RWPE1 (cell line): ENCODE measurements at places on chromosomes 3 and 15.

- DNase-seq = peak; percentile 80
Measured at GRCh38 chr3:178705925-178706324, 169.7 kb downstream of the KCNMB2 start.

DNA sequence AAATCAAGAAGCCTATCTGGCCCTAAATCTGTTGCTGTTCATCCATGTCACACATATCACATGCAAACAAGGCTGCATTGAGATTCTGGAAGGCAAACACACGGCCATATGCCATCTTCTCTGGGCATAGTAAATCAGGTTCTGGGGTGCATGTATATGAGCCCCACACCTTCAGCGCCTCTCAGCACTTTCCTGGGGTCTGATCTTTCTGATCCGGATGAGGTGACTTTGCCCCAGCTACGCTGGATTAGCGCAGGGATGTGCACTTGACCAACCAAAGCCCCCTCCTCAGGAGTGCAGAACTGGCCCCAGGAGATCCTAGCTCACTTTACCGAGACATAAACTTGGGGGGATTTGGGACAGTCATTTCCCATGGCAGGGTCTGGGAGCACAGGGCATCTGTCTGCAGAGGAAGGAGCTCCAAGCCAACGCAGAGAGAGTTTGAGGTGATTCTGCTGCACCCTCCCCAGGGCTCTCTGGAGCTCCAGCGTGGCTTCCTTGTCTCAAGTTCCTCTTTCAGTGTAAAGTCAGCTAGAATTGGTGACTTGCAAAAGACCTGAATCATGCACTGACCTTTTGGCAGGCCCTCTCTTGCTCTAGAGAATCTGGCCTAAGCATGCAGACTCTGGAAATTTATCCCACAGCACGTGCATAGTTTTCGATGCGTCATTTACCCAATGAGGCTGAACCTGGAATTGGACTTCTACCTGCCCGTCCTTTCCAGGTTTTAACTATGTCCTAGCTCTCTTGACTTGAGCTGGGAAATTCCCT lies 63.5 kb upstream of the KLF13 start:
- DNase-seq = peak; percentile 56

GRCh38 chr3:95711789-95712188 lies 1102.6 kb upstream of the EPHA6 start:
- no peak for DNase-seq

DNA sequence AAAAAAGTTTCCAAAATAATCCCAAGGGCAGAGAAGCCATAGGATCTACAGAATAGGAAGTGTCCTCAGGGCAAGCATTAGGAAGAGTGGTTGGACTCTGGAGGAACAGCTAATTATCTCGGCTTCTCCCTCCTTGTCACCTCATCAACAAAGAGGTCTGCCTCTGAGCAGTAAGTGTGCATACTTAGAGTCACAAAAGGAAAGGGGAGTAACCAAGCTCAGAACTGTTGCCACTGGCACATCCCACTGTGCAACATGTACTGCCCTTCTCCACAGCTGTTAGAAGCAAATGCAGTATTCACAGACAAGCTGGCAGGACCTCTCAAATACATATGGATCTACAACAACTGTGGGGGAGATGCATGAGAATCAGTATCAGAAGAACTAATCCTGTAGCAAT lies 31.5 kb downstream of the NGLY1 start:
- DNase-seq = no peak

DNA sequence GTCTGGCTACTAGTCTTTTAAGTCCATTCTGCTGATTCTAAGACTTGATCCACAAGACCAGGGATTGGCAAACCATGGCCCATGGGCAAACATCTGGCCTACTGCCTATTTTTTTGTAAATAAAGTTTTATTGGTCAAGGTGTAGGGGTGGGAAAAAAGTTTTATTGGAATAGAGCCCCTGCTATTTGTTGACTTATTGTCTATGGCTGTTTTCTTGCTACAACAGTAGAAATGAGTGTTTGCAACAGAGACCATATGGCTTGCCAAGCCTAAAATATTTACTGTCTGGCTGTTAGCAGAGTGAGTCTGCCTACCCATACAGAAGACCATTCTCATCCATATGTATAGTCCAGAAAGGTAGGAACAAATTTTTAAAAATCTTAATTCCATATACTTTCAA lies 106.4 kb downstream of the PTPRG start:
- DNase-seq = no peak

DNA sequence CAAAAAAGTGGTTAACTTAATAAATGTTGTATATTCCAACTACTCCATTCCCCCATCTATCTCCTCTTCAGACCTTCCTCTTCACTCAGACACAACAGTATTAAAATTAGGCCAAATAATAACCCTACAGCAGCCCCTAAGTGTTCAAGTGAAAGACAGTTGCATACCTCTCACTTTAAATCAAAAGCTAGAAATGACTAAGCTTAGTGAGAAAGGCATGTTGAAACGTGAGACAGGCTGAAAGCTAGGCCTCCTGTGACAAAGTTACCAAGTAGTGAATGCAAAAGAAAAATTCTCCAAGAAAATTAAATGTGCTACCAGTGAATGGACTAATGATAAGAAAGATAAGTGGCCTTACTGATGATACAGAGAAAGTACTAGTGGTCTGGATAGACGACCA lies 71.7 kb downstream of the ANKRD28 start:
- DNase-seq = peak; percentile 1

DNA sequence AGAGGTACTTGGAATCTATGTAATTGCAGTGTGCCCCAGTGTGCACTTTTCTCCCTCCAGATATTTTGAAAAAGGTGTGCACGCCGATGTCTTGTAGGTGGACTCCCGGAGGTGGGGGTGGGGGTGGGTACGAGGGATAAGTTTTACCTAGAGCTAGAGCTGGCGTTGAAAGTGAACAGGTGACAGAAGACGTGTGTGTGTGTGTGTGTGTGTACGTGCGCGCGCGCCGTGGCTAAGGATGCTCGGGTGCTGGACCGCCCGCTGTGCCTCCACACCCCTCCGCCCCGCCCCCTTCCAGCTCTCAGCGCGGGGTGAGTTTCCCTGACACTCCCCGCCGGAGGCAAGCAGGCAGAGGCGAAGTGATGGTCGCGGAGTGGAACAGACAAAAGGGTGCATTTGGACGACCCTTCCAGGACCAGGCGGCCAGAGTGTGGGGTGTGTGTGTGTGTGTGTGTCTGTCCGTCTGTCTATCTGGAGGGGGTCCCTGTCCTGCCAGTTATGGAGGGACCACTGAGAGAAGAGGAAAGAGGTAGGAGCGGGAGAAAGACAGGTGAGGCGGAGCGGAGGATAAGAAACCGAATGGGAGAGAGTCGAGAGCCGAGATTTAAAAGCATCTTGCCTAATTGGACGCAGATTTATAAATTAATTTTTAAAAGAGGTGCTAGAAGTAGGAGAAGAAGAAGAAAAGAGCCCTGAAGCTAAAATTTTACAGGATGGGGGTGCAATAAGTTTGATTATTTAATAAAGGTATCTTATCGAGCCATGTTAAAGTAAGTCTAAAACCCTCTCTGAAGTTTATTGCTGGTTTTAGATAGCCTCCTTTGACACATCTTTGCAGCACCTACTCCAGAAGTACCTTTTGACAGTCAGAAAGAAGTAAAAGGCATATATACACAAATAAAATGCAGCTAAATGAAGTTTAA lies 335.8 kb upstream of the THRB start:
- DNase-seq = no peak

GRCh38 chr3:133935843-133936769 lies 40.4 kb upstream of the RAB6B start:
- DNase-seq = no peak

- no peak for DNase-seq
Measured at GRCh38 chr3:17782751-17783150, 40.3 kb upstream of the TBC1D5 start.

DNA sequence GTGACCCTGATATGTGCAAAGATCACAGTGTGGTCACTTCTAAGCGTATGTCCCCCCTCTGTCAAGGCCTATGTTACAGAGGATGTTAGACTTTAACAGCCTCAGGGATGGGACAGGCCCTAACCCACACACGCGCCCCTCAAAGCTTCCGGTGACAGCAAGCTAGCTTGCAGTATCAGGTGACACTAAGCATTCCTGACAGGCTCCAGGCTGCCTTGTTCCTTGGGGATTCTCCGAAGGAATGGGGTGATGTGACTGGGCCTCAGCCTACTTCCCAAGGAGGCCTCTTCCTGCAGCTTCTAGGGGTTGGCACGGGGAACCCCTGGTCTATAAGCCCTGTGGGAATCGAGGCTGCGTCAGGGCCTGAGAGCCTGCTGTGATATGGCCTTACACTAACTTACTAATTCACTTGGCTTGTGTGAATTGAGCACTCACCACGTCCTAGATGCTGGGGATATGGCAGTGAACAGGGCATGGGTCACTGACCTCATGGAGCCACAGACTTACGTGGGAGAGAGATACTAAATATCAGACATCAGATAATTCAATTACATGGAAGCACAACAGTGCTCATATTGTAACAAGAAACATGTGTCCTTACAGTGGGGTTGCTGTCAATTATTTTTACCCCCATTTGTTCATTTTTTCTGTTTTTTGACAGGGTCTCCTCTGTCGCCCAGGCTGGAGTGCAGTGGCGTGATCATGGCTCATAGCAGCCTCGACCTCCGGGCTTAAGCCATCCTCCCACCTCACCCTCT lies 11.4 kb upstream of the SPTBN5 start:
- no peak for DNase-seq

- DNase-seq = no peak
Measured at GRCh38 chr3:29481969-29482767, 201.3 kb downstream of the RBMS3 start.

DNA sequence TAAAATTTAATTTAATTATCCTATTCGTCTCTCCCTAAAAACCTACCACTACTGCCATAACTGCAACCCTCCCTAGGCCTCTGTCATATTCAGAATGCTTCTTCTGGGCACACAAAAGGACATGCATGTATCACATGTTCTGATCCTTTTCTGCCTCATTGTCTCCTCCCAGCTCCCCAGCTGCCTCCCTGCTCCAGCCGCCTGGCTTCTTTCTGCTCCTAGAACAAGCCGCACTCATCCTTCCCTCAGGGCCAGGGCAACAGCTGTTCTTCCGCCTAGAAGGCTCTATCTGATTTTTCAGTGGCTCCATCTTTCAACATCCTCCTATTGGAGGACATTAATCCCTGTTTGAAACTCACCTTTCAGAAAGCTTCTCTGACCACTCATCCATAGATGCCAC lies 38.6 kb downstream of the TMED3 start:
- no peak for DNase-seq

- DNase-seq = no peak
Measured at GRCh38 chr15:90884719-90885431, 571 bp downstream of the FES start.

- no peak for DNase-seq
Measured at GRCh38 chr3:149506540-149506939, 32.0 kb downstream of the TM4SF4 start.

DNA sequence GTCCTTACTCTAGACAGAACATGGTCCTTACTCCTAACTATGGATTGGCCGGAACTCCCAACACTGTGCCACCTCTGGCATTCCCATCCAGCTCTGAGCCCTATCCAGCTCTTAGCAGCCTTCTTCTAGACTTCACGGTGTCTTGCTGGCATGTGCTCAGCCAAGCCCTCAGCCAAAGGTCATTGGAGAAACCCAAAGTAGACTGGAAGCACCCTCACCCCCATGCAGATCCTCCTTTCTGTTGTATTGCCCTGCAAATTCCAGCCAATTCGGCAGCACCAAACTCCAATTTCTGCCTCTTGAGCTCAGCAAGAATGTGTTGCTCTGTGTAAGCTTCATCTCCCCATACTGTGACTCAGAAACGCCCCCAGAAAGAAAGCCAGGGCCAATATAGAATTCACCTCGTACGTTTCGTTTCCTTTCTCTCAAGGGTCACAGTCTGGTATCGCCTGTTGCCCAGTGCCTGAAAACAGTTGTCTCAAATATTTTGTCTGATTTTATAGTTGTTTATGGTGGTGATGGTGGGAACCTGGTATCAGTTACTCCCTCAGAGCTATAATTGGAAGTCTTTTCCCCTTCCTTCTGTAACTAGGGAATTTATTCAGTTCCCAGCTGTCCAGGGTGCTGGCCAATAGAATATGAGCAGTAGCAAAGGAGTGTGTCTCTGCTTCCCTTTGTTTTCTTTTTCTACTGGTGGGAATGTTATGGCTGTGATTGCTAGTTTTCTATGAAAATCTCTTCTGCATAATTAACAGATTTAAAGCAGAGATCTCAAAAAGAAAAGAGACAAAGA lies 28.4 kb upstream of the EPHB3 start:
- DNase-seq = no peak

DNA sequence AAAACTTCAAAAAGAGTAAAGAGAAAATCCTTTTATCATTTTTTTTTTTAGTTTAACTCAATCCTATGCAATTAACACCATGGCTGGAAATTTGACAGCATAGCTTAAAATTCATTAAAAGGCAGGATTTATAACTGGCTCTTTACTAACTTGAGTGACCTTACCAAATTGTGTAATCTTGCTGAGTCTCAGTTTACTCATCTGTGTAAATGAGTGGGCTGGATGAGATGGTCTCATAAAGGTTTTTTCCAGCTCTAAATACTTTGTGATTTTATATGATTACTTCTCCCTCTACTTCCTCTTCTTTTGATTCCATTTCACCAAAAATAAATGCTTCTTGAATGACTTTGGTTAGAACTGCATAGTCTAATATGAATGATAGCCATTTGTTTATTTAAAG lies 234.9 kb upstream of the SATB1 start:
- DNase-seq = no peak

DNA sequence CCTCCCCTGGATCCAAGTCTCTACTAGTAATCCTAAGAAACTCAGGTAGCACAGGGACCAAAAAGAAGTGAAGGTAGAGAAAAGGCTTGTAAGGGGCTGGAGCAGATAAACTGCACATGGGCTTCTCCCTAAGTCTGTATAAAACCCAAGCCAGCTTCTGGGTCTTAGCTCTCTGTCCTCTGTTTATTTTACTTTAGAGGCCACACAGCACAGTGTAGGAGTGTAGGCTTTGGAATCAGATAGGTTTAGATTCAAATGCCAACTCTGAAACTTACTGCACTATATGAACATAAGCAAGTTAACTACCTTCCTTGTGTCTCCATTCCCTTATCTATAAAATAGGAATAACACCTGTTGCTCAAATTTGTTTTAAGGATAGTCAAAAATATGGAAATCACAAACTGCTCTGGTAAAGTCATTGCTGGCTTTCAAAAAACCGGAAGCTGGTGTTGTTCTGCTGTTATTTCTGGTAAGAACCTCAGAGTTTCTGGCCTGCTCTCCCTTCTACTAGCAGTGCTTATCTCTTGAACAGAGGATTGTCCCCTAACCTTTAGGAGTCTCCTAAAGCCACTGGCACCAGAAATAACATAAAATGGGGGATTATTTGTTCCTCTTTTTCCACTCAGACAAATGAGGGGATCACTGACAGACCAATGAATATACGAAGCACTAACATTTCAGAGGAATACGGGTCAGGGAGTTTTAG lies 33.8 kb downstream of the PIK3R4 start:
- no peak for DNase-seq
